ENCODE measurements at places on chromosomes 3 and 15. TPM values are rescaled to one million over a fixed set of nuclear protein-coding genes. Genes with fewer than 3 reads are reported as not detected.
A peak's percentile ranks its signal among the peaks of the same experiment; 100 is the strongest.

DNA sequence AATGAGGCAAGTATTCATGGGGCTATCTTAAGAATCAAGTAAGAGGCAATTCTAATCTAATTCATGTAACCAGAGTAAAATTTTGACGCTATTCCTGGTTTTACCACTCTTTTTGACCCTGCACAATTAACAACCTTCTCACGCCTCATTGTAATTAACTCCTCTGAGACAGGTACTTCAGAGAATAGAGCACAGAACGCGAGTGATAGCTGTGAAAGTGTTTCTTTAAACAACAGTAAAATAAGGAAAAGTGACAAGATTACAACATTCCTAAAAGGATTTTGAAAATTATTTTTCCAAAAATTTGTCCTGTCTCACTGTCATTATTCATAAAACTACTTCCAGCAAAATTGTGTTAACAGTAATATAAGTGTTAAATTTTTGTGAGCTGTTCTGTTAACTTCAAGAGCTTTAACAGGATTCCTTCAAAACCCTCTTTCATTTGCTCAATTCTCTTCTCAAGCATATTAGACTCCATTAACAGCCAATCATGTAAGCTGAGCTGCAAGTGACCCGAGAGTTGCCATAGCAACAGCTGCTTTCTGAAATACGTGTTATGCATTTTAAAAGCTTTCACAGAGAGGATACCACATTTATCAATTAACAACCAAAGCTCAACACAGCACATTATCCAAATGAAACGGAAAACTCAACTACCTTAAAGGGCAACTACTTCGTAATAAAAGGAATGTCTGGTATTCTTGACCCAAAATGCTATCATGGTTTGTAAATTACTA lies 93.1 kb downstream of the STAG1 start:
- DNase-seq: peak; percentile 51

DNA sequence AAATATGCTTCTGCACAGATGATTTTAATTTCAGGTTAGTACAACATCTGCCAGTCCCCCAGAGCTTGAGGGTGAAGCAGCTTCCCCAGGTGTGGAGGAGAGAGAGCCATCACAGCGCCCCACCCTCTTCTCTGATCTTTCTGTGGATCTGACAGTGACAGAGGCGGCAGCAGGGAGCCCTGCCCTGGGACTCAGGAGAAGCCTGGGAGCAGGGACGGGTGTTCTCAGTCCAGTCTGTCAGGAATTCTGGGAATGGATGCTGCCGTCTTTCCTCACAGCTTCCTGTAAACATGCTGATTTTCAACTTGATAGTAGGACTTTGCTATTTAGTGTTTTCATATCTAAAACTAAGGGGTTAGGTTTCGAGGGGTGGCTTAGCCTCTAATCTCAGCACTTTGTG lies 11.4 kb upstream of the RAB8B start:
- DNase-seq: no peak

DNA sequence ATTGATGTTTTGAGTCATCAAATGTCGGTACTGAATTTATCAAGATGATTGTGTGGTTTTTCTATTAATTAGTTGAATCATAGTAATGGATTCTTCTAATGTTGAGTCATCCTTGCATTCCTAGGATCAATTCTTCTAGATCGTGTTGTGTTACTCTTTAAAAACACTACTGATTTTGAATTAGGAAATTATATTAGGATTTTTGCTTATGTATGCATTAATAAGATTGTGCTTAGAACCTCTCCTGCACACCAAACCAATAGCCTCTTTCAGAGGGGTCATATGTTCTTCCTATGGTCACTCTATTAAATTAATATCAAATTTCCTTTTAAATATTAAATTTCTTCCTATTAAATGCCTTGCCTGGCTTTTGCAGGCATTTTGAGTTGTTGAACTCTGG lies 151.7 kb upstream of the TOPAZ1 start:
- DNase-seq: no peak

DNA sequence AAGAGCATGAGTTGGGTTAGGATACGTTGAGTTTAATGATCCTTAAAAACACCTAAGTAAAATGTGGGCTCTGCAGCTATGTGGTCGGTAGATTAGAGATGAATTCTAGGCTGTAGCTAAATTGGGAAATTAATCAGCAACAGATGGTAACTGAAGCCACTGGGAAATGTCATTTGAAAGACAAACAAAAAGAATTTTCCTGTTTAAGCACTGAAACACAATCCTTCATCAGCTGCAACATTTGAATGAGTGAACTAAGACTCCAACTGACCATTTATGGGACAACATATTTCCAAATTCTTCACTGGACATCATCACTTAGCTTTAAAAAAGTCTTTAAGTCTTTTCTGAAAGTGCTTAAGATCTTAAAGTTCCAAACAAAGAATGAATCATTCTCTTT lies 226.9 kb downstream of the ZNF385D start:
- no peak for DNase-seq

DNA sequence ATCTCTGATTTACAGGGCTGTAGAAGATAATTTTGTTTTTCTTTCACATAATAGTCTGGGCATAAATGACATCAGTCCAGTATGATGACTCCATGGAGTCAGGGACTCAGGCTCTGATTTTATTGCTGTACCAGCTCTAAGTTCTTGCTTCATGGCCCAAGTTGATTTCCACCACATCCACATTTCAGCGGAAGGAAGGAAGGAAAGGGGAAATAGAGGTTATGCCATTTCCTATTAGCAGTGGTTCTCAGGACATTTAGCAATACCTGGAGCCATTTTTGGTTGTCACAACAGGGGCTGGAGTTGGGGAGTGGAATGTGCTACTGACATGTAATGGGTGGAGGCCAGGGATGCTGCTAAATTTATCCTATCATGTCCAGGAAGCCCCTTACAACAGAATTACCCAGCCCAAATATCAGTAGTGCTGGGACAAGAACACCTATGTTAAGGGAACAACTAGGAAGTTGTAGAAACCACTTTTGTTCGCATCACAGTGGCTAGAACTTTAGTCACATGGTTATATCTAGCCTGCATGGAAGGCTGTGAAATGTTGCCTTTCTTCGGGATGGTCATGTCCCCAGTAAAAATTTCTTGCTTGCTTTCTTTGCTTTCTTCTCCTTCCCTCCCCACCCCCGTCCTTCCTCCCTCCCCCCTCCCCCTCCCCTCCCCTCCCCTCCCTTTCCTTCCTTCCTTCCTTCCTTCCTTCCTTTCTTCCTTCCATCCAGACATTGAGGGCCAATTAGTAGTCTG lies 42.1 kb downstream of the OXSR1 start:
- DNase-seq: no peak

DNA sequence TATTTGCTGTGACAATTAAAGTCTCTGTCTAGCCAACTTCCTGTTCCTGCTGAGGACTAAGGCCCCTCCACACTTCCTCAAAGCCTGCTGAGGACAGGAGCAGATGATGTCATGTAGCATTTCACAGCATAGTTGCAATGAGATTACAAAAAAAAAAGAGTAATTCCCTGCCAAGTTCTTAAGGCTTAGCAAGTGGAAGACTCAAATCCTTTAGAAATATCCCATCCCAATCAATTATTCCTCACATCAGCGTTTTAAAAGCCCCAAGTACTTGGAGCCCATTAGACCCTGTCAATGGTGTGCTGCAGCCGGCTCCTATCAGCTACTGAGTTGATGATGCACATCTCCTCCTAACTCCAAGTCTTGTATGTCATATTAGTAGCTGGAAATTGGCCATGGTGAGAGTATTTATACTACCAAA lies 51.7 kb downstream of the TRANK1 start:
- peak; percentile 63 for DNase-seq

- DNase-seq: no peak
These were observed 15.4 kb downstream of the APH1B start for GRCh38 chr15:63292771-63293170.

GRCh38 chr3:79172241-79172640 lies 595.6 kb downstream of the ROBO1 start:
- DNase-seq: no peak

The KLF15 gene
- total RNA-seq: 8.5 TPM

- peak; percentile 26 for DNase-seq
These were observed 25.2 kb downstream of the NR2F2 start for GRCh38 chr15:96355568-96356187.

GRCh38 chr3:134064081-134064480 lies 34.4 kb upstream of the SLCO2A1 start:
- DNase-seq: no peak

DNA sequence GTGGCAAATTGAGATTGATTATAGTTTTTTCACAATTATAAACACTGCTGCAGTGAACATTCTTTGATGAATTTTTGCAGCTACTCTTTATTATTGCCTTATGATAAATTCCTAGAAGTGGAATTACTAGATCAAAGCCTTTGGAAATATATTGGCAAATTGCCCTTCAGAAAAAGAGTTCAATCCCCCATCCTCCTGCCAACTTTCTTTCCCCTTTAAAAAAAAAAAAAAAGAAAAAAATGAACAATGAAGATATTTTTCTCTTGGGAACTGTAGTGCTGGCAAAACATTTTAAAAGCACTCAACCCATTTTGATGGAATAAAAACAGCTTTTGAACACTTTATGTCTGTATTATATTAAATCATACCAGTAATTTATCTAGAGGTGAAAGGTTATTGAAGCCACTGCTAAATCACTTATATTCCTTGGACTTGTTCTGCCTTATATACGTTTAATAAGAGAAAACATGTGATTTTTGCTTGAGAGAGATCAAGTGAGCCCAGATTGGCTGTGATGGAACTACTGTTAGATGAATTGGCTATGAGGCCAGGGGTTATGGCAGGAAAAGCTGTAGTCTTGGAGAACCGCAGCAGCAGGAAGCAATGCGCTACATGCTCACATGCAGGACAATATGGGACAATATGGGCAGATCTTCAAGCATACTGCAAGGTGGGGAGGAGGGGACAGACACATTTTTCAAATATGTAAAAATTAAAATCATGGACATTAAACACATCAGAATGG lies 212.8 kb upstream of the C2CD4B start:
- DNase-seq: no peak

DNA sequence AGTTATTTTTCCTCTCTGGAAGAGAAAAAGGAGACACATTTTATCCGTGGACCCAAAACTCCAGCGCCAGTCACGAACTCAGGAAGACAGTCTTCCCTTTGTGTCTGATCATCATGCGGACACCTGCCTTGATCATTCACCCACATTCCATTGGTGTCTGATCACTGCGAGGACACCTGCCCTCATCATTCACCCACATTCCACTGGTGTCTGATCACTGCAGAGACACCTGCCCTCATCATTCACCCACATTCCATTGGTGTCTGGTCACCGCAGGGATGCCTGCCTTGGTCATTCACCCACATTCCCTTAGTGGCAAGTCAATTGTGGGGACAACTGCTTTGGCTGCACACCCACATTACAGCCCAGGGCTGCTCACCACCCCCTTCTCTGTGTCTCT lies 148.9 kb downstream of the ROBO1 start:
- no peak for DNase-seq

DNA sequence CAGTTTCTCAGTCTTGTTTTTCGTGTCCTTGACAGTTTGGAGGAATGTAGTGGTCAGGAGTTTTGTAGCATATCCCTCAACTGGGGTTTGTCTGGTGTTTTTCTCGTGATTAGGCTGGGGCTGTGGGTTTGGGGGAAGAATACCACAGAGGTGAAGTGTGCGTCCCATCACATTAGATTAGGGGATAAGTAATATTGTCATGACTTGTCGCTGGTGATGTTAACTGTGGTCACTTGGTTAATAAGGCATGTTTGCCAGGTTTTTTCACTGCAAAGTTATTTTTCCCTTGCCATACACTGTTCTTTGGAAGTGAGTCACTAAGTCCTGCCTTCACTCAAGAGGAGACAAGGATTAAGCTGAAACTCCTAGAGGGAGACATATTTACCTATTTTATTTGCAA lies 39.1 kb downstream of the PAK2 start:
- DNase-seq: no peak

DNA sequence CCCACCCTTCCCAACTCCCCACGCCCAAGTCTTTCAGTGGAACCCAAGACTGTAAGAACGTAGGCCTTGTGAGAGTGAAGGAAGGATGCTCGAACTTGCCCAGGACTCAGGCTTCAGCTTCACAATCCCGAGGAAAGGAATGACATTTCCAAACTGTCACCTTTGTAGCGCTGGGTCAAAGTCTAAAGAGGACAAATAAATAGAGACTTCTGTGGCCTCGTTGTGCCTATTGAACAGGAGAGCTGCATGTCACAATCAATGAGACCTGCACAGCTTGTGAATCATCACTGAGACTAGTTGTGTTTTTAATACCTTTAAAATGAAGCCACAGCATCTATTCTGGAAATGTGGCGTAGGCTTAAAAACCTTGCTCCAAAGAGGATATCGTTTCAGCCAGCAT lies 222.8 kb upstream of the ST8SIA2 start:
- no peak for DNase-seq

GRCh38 chr15:69451951-69452691 lies 497 bp upstream of the RPLP1 start:
- DNase-seq: peak; percentile 60

The P2RY1 gene
- total RNA-seq: 3.5 TPM

The IL5RA gene
- 0.18 TPM for total RNA-seq

- DNase-seq: no peak
These were observed 63.9 kb downstream of the TM4SF4 start for GRCh38 chr3:149538371-149538770.

GRCh38 chr15:88546248-88547129 lies at the start of gene DET1:
Gene DET1, minus strand, starts transcription at chr15:88546681. Its CDS starts 14,976 bp downstream, at chr15:88531705.
- DNase-seq: peak; percentile 97

The TASOR gene
- total RNA-seq: 71.9 TPM

The CDAN1 gene
- 9.0 TPM for total RNA-seq

DNA sequence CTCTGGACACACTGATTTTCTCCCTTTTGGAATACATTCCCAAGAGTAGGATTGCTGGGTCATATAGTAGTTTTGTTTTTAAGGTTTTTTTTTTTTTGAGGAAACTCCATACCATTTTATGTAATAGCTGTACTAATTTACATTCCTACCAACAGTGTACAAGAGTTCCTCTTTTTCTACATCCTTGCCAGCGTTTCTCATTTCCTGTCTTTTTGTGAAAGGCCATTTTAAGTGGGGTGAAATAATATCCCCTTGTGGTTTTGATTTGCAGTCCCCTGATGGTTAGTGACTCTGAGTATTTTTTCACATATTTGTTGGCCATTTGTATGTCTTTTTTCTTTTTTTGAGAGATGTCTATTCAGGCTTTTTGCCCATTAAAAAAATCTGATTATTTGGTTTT lies 1205.5 kb downstream of the ROBO1 start:
- no peak for DNase-seq

The CLK3 gene
- 63.7 TPM for total RNA-seq
